T-helper 17 cell (primary cell): ENCODE measurements at places on chromosomes 3 and 15.

- no peak for DNase-seq
Observed at GRCh38 chr3:152309535-152310307, 41.0 kb downstream of the MBNL1 start.

DNA sequence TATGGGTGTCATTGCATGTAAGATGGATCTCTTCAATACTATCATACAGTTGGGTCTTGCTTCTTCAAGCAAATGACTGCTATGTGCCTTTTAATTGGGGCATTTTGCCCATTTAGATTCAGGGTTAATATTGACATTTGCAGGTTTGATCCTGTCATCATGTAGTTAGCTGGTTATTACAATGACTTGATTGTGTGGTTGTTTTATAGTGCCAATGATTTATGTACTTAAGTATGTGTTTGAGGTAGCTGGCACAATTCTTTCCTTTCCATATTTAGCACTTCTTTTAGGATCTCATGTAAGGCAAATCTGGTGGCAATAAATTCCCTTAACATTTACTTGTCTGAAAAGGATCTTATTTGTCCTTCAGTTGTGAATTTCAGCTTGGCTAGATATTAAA is 267.5 kb downstream of the VGLL3 start:
- no peak for DNase-seq

GRCh38 chr3:147903026-147903425 is 493.9 kb downstream of the ZIC1 start:
- no peak for DNase-seq

GRCh38 chr3:127857333-127857732 is 35.0 kb upstream of the MGLL start:
- DNase-seq, result no peak

DNA sequence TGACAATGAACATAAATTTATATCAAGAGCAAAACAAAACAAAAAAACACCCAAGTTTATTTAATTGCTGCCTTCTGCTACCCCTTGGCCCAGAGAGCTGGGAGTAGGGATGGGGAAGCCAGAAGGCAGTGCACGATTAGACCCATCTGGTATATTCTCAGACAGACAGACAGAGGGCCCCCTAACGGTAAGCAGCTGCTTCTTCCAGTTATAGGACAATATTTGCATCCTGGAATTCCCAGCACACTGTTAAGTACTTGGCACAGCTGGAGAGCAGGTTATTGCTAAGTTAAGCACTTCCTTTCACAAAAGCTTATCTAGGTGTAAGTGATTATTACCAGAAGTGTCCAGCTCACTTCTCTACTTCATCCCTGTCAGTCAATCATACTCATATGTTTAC is 39.3 kb downstream of the C2CD4B start:
- DNase-seq, result no peak

DNA sequence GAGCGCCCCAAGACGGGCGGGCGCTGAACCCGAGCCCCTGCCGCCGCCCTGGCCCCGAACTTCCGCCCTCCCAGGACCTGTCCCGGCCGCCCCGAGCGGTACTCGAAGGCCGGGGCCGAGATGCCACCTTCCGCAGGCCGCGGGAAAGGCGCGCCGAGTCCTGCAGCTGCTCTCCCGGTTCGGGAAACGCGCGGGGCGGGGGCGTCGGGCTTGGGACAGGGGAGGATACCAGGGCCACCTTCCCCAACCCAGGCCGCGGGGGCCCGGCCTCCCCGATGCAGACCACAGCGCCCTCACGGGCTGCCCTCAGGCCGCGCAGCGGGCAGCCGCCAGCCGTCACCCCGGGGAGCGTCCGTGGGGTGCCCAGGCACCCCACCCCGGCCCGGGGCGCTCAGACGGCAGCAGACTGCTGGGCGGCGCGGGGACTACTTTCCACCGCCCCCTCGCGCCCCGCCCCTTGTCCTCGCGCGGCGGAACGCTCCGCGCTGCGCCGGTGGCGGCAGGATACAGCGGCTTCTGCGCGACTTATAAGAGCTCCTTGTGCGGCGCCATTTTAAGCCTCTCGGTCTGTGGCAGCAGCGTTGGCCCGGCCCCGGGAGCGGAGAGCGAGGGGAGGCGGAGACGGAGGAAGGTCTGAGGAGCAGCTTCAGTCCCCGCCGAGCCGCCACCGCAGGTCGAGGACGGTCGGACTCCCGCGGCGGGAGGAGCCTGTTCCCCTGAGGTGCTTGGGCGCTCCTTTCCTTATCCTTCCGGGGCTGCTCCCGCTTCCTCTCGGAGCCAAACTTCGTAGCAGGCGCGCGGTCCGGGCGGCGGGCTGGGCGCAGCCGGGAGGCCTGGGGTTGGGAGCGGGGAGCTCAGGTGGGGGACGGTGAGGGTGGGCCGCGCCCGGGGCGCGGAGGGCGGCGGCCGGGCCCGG is at the start of gene CTNNB1:
Gene CTNNB1, plus strand, starts transcription at position 556 of the 916 bp plus-strand sequence. CDS start 24,564 bp downstream, outside the sequence.
- DNase-seq, result peak; percentile 87

- DNase-seq, result no peak
Observed at GRCh38 chr15:45099549-45100165, 14.3 kb downstream of the DUOX2 start.

- no peak for DNase-seq
Observed at GRCh38 chr3:193388361-193388760, 9.8 kb upstream of the ATP13A5 start.

GRCh38 chr3:66395635-66396034 is 105.2 kb downstream of the LRIG1 start:
- DNase-seq, result no peak

DNA sequence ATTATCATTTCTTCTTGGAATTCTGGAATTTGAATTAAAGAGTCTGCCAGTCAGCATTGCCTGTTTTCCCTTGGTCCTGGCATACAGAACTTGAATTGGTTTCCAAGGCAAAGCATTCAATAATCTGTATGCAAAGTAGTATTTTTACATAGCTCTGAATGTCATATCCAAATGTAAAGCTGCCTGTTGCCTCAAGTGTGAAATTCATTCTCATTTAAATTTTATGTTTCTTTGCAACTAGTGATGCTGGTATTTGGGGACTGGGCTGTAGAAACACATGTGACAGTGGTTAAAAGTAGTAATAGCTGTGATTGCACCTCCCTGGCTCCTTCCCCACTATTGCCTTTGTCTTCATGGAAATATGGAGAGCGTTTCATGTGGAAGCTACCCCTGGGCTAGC is 743.9 kb upstream of the GOLIM4 start:
- no peak for DNase-seq

- no peak for DNase-seq
Observed at GRCh38 chr3:146227486-146227885, 23.4 kb downstream of the PLSCR4 start.

GRCh38 chr15:60476713-60477112 is 2.2 kb downstream of the ICE2 start:
- DNase-seq, result no peak

DNA sequence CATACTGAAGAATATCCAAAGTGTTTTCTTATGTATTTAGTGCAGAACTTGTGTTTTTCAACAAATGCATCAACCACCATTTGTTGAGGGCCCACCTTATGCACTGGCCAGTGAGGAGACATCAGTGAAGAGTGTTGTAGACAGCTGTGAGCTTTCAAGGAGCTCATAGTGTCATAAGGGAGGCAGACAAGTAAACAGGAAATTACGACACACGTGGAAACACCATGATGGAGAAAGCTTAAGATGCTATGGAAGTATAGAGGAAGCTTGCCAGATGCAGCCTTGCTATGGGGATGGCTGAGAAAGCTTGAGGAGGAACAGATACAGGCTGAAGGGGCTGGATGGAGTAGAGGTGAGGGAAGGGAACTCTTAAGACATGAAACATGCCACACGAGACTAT is 50.8 kb upstream of the PSMD6 start:
- no peak for DNase-seq

- DNase-seq, result no peak
Observed at GRCh38 chr3:30352410-30353318, 253.7 kb upstream of the TGFBR2 start.

DNA sequence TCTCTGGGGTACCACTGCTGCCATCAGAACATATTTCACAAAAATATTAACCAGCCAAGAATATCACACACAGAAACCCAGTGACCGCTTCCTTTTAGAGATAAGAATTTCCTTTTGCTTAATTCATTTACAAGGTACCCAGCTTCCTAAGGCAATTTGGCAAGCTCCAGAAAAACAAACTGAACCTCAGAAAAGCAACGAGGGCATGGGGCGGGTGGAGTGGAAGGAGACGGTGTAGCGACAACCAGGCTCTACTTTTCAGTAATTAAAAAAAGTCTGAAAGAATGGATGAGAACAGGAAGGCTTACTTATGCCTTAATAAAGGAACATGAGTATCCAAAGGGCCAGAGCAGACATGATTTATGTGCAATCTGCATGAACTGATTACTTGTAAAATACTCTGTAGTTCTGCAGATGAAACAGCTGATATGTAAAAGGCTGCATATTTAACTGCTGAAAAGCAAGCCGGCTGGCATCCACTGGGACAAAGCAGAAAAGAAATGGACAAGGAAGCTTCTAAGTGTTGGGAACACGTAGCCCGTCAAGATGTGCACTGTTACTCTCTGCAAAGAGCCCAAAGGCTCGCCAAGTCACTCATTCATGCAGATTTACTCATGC is 18.6 kb downstream of the RFTN1 start:
- no peak for DNase-seq

- no peak for DNase-seq
Observed at GRCh38 chr15:77042245-77042919, 28.5 kb downstream of the TSPAN3 start.

- DNase-seq, result no peak
Observed at GRCh38 chr3:181727341-181728032, 15.8 kb downstream of the SOX2 start.

DNA sequence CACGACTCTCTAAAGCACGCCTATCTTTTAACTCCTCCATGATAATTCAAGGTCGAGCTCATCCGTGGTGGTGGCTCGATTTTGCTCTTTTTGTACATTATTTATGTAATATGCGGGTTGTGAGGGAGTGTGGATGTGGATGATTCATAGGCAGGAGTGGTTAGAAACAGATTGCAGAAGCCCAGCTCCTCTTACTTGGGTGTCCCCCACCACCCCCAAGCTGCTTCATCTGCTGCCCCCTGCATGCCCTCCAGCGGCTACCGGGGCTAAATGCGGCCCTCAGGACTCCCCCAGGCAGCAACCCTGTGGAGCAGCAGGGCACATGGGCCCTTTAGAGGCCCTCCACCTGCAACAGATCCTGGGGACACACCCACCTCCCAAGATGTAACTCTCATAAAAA is 111.5 kb upstream of the SELENOK start:
- no peak for DNase-seq

DNA sequence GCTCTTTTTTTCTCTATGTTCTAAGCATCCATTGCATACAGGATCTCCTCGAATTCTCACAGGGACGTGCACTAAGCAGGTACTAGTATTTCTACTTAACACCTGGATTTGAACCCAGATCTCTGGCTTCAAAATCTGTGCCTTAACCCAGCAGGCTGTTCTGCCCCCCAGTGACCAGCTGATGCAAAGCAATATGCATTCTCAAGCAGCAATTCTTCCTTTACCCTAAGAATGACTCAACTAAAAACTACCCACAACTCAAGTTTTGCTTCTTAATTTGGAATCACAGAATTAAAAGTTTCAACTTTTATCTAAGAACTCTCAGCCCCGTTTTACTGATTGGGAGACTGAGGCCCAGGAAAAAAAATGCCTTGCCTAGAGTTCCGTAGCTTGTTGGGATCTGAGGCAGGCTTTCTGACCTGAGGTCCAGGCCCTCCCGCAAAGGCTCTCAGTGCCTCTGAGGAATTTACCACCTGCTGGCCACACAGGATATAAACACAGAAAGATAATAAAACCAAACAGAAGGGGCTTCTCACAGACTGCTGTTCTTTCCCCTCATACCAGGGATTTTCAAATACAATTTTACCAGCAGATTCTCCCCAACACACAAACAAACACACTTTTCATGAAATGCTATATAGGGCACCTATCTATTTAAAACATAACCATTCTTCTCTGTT is 115.4 kb upstream of the RAD18 start:
- no peak for DNase-seq

DNA sequence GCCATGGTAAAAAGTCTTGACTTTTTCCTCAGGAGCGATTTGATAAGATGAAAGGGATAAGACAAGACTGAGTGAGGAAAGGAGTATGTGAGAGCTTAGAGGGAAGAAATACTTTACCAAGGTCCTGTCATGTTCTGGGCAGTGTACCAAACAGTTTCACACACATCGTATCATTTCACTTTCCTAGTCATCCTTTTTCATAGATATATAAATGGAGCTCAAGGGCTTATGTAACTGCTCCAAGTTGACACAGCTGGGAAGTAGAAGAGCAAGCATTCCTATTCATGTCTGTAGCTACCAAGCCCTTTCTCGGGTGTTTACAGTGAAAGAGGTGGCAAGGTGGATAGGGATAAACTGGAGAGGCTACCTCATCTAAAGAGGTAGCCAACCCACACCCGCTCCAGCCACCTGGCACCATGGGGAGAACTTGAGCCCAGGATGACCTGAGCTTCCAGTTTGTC is 57.4 kb downstream of the MRPS25 start:
- DNase-seq, result no peak

DNA sequence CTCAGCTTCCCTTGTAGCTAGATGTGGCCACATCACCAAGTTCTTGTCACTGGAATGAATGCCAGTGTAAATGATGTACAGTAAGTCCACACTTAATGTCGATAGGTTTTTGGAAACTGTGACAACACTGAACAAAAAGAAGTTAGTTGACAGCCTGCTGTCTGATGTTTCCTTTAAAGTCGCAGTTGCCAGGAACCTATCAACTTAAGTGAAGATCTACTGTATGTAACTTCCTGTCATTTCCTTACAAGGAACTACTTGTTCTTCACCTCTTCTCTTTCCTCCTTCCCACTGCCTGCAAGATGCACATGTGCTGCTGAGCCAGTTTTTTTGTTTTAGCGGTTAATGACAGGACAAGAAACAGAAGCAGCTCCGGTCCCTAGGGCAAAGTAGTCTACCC is 44.6 kb downstream of the HDGFL3 start:
- no peak for DNase-seq

GRCh38 chr15:63366451-63366850 is 15.2 kb downstream of the CA12 start:
- DNase-seq, result no peak
